ENCODE measurements at places on chromosomes 13 and 19.

- H3K27me3 ChIP-seq: peaks cover 9% of the 10 kb centered on the region
- H3K4me3 ChIP-seq: no peak overlapping the region
- no peak overlapping the region for H3K27ac ChIP-seq
Observed at GRCh38 chr13:20171364-20171763, 10.5 kb upstream of the GJA3 start.

- H3K36me3 ChIP-seq: peaks cover 20% of the 10 kb centered on the region
- no peak for DNase-seq
- H3K4me3 ChIP-seq: no peak overlapping the region
- no peaks in the 10 kb centered on the region for H3K27me3 ChIP-seq
- peaks cover 20% of the 10 kb centered on the region for H3K4me1 ChIP-seq
Observed at GRCh38 chr13:23349161-23349897, 84.2 kb downstream of the SACS start.

DNA sequence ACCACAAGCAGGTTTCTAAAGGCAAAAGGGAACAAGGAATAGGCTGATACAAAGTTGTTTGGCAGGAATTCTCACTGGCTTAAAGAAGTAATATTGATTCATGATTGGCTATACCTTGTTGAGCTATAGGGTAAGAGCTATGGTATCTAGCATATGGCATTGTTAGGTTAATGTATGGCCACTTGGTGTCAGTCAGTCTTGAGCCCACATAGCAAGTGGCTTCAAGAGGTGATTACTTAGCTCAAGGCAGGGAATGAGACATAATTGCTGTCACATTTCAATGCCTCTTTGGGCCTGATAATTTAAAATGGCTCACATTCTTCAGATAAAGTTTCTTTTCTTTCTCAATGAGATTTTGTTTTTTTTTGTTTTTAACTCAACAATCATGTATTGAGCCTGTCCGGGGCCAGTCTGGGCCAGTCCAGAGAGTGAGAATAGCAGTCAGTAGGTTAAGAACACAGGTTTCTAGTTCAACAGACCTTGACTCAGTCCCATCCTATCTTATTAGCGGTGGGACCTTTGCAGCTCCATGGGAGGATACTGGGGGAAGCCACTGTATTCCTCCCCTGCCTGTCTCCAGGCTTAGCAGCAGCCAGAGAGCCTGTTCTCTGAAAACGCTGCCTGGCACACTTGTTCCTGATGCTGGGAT, 45.8 kb upstream of the RCBTB2 start:
- no peak overlapping the region for H3K27ac ChIP-seq
- DNase-seq: no peak
- H3K4me1 ChIP-seq: peaks cover 9% of the 10 kb centered on the region
- no peaks in the 10 kb centered on the region for H3K27me3 ChIP-seq

GRCh38 chr19:18594096-18594823, 5.7 kb downstream of the REX1BD start:
- peak overlapping the region; percentile 34 for H3K4me3 ChIP-seq
- no peaks in the 10 kb centered on the region for H3K27me3 ChIP-seq
- peaks cover 24% of the 10 kb centered on the region for H3K4me1 ChIP-seq
- peak; percentile 30 for DNase-seq

- no peak overlapping the region for H3K4me3 ChIP-seq
- peaks cover 9% of the 10 kb centered on the region for H3K27me3 ChIP-seq
- H3K36me3 ChIP-seq: no peaks in the 10 kb centered on the region
- H3K4me1 ChIP-seq: peaks cover 17% of the 10 kb centered on the region
- no peak overlapping the region for H3K27ac ChIP-seq
Observed at GRCh38 chr19:35991731-35992450, 3.1 kb upstream of the SDHAF1 start.

- H3K4me3 ChIP-seq: no peak overlapping the region
- no peak for DNase-seq
- H3K4me1 ChIP-seq: no peaks in the 10 kb centered on the region
- no peaks in the 10 kb centered on the region for H3K27me3 ChIP-seq
- H3K36me3 ChIP-seq: no peaks in the 10 kb centered on the region
Observed at GRCh38 chr13:84867246-84867645, 932.0 kb downstream of the SLITRK6 start.

DNA sequence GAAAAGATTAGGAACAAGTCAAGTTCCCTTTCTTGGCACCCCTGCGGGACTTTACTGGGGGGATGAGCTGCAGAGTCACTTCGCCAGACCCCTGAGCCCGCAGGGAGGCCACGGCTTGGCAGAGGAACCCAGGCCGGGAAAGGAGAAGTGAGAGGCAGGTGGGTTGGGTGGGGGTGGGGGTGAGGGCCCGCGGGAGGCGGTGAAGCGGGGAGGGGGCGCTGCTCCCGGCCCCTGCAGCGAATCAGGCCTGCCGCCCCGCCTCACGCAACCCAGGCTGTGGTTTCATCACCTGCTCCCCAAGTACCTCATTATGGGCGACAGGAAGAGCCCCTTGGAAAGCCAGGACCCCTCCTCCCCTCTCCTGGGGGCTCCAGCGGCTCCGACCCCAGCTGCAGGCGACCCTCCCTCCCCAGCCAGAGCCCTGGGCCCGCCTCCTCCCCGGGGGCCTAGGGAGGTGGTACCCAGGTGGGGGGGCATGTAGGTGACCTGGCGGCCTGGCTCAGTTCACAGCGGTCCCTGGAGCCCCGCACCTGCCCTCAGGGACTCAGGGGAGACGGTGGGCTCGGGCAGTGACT, 9.5 kb downstream of the MEF2B start:
- no peak for DNase-seq
- H3K4me1 ChIP-seq: no peaks in the 10 kb centered on the region
- H3K27ac ChIP-seq: no peak overlapping the region
- no peaks in the 10 kb centered on the region for H3K27me3 ChIP-seq

GRCh38 chr13:30061217-30061616, 210.8 kb upstream of the UBL3 start:
- H3K27ac ChIP-seq: no peak overlapping the region
- H3K4me3 ChIP-seq: no peak overlapping the region
- H3K27me3 ChIP-seq: no peaks in the 10 kb centered on the region
- no peaks in the 10 kb centered on the region for H3K36me3 ChIP-seq
- no peaks in the 10 kb centered on the region for H3K4me1 ChIP-seq

GRCh38 chr19:30447553-30447870, 75.3 kb downstream of the ZNF536 start:
- no peak overlapping the region for H3K4me3 ChIP-seq
- DNase-seq: no peak
- no peak overlapping the region for H3K27ac ChIP-seq
- H3K4me1 ChIP-seq: peaks cover 6% of the 10 kb centered on the region
- H3K36me3 ChIP-seq: no peaks in the 10 kb centered on the region
- H3K27me3 ChIP-seq: peaks cover 18% of the 10 kb centered on the region

DNA sequence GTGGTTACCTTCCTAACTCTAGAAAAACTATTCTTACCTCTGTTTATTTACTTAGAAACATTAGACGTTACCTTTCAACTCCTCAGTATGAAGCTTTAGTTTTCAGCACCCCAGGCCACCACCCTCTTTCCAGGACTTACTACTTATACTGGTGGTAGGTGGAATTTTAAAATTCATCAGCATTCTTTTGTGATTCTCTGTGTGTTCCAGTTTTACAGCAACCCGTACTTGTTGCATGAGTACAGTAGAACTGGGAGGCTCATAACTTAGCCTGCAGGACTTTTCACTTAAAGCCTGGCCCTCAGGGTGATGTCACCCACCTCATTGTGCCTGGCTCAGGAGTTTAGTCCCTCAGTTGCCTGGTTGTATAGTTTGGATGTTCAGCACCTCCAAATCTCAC, 49.4 kb upstream of the ALOX5AP start:
- peaks cover 7% of the 10 kb centered on the region for H3K4me1 ChIP-seq
- DNase-seq: no peak
- H3K27ac ChIP-seq: no peak overlapping the region
- no peak overlapping the region for H3K4me3 ChIP-seq

GRCh38 chr19:15323496-15324235, 8.7 kb downstream of the BRD4 start:
- peak overlapping the region; percentile 87 for H3K27ac ChIP-seq
- no peaks in the 10 kb centered on the region for H3K27me3 ChIP-seq
- no peaks in the 10 kb centered on the region for H3K36me3 ChIP-seq

DNA sequence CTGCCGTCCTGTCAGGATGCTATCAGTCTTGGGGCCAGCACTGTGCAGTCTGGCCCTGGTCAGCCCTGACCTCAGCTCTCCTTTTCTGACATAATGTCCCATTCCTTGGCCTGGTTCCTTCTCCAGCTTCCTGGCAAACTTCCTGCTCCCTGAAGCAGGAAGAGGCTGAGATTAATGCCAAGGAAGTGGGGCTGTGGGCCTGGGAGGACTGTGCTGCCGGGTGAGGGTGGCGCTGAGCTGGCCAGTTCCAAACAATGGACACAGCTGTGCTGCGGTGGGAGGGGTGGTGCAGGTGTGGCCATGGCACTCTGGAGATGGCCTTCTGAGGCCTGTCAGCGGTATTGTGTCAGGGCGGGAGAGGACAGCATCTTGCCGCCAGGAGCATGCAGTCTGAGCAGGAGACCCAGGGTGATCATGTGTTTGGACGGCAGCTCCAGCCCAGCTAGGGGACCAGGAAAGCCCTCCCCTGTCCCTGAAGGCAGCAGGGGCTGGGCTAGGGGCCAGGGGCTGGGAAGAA, 30.9 kb downstream of the TUBA3C start:
- H3K4me1 ChIP-seq: no peaks in the 10 kb centered on the region
- H3K4me3 ChIP-seq: no peak overlapping the region
- no peaks in the 10 kb centered on the region for H3K27me3 ChIP-seq

- H3K27ac ChIP-seq: no peak overlapping the region
- no peaks in the 10 kb centered on the region for H3K27me3 ChIP-seq
- no peak for DNase-seq
- H3K4me3 ChIP-seq: no peak overlapping the region
Observed at GRCh38 chr13:67318860-67319259, 88.7 kb upstream of the PCDH9 start.
